ENCODE measurements at places on chromosomes 2 and 18. TPM values are rescaled to one million over a fixed set of nuclear protein-coding genes. Genes with fewer than 3 reads are reported as not detected.

Gene CRYGD
- total RNA-seq = not detected

Gene CTDSP1
- total RNA-seq = 42.8 TPM

Gene CXCR1
- not detected for total RNA-seq

Gene GPAT2
- total RNA-seq = 9.3 TPM

Gene KCNG2
- not detected for total RNA-seq

Gene SULT1C4
- total RNA-seq = not detected

Gene SGPP2
- total RNA-seq = 7.2 TPM

Gene EFHD1
- total RNA-seq = 0.69 TPM

Gene OR6B2
- not detected for total RNA-seq

Gene FOSL2
- 98.6 TPM for total RNA-seq

Gene TUBA4B
- not detected for total RNA-seq

Gene HMSD
- total RNA-seq = 6.8 TPM

Gene SYT4
- total RNA-seq = not detected

DNA sequence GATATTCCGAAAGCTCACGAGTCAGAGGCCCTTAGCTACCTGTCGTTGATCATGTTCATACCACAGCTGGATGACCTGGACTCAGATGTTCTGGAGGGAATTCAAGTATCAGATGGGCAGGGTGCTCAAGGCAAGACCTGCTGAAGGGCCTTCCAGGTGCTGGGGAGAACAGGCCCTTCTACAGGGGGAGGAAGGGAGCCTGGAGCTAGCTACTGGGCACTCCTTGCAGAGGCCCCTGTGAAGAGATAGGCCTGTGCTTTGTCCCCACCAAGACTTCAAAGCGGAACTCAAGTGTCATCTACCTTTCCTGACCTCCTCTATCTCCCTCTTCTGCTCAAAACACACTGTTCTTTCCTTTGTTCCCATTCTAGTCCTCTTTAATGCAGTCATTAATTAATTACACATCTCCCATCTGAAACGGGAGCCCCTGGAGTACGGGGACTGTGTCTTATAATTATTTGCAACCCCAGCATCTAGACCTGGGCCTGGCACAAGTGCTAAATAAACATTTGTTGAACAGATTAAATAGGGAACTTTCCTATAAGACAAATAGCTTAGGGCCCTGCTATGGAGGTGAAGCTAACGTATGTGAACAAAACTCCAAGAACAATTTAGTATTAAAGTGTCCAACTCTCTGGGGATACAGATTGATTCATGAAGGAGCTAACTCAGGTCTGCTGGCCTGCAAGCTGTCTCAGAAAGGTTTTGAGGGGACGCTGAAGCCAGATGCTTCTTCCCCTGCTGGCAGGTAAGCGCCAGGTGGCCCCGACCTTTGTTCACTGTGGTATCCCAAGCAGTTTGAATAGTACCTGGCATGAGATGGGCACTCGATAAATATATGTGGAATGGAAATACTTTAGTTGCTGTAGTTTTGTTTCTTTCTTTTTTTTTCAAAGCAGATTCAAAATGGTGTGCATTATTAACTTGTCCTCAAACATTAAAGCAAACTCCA lies 22.0 kb downstream of the RHOB start:
- DNase-seq = no peak

DNA sequence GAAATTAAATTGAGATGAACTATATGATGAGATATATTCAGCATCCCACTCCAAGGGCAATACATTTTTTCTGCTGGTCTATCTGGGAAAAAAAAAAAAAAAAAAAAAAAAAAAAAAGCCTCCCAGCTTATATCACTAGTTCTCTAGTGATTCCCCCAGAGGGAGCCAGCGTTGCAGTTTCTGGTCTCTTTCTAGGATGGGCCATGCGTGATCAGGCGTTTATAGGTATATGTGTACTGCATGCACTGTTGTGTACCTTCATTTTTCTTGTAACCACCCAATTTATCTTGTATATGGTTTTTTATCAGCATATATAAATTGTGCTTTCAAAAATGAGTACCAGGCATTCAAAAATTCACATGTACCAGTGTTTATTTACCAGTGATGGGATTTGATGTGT lies 35.1 kb downstream of the DCDC2C start:
- DNase-seq = no peak

GRCh38 chr18:75159646-75160356 lies 49.1 kb downstream of the PTGR3 start:
- no peak for DNase-seq

- DNase-seq = no peak
Measured at GRCh38 chr18:55844382-55844781, 256.4 kb upstream of the TCF4 start.

DNA sequence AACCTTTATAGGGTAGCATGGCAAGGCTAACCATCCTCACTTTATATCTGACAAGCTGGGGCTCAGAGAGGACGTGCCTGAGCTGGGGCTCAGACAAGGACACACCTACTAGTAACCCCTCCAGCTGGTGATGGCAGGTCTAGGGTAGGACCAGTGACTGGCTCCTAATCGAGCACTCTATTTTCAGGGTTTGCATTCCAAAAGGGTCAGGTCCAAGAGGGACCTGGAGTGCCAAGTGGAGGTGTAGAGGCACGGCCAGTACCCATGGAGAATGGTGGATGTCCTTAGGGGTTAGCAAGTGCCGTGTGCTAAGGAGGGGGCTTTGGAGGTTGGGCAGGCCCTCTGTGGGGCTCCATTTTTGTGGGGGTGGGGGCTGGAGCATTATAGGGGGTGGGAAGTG lies 1.2 kb upstream of the DES start:
- no peak for DNase-seq

DNA sequence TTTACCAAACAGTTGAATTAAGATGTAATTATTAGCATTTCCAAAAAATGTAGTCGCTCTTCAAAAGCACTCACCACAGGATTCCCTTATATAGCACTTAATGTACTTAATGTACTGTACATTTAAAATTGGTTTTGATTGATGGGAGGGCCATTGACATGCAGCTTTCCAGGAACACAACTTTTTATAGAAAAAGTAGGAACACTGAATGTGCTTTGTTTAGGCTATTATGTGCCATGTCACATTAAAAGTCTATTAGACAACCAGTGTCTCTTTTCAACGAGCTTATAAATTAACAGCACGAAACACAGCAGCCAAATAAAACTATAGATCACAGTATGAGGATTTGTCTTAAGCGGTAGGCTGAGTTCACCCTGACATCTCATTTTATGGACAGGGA lies 301.1 kb downstream of the PRKCE start:
- no peak for DNase-seq

- DNase-seq = no peak
Measured at GRCh38 chr18:55839343-55839742, 251.4 kb upstream of the TCF4 start.

GRCh38 chr2:196206804-196207203 lies 35.4 kb upstream of the STK17B start:
- DNase-seq = no peak

- no peak for DNase-seq
Measured at GRCh38 chr18:47775961-47776360, 154.5 kb downstream of the SMAD2 start.

- peak; percentile 45 for DNase-seq
Measured at GRCh38 chr2:72887740-72888437, 681 bp downstream of the SPR start.

GRCh38 chr2:183371545-183371944 lies 247.3 kb downstream of the NUP35 start:
- DNase-seq = no peak

GRCh38 chr2:73267008-73267407 lies 17.3 kb downstream of the FBXO41 start:
- DNase-seq = no peak

DNA sequence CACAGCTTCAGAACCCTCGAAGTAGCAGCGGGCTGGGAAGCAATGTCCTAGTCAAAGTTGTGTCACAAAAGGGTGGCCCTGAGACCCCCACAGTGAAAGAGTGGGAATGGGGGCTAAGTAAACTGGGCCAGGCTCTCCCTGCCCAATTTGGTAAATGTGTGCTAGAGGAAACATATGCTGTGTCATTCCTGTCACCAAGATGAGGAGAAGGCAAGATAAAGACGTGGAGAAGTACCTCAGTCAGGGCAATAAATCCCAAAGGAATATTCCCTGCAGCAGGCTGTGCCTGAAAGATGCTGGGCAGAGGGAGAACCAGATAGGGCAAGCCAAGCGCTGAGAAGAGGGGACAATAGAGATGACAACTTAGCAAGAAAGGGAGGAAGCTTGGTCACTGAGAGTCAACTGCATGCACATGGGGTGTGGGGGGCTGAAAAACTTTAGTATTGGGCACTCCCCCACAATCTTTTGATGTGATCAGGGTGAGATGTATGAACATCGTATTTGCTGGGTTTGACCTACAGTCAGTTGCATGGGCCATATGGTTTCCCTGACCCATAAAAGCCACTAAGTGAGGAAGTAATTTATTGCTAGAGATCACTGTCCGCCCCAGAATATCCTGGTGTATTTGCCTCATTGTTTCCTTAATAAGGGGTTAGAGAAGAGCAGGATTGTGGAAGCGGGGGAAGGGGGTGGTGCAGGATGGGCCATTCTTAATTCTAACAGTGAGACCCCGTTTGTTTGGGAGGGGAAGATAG lies 49.9 kb upstream of the CXCR4 start:
- DNase-seq = no peak

- peak; percentile 23 for DNase-seq
Measured at GRCh38 chr2:111117598-111118480, 2.9 kb upstream of the BCL2L11 start.

DNA sequence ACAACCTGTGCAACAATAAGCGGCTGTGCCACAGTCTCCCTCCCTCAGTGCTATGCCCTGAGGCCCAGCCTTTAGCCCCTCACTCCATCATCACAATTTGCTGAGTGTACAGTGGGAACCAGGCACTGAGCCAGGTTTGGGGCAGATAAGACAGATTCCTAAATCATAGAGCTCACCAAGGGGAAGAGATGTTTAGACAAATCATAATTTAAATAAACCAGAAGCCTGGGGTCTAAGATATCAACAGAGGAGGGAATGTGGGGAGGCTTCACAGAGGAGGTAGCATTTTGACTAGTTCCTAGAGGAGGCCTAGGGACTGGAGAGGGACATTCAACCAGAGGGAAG lies 139.3 kb upstream of the EPAS1 start:
- no peak for DNase-seq

- DNase-seq = no peak
Measured at GRCh38 chr18:59700535-59700967, 3.3 kb upstream of the CCBE1 start.

DNA sequence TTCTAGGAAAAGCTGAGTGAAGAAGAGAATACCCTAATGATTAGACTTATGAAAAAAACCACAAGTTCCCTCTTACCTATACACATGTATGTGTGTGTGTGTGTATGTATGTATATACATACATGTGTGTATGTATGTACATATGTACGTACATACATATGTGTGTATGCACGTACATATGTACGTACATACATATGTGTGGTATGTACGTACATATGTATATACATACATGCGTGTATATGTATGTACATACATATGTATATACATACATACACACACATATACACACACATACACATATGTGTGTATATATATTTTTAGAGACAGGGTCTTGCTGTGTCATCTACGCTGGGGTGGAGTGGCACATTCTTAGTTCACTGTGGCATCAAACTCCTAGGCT lies 53.6 kb downstream of the PRELID3A start:
- no peak for DNase-seq

GRCh38 chr2:145644820-145645302 lies 1124.9 kb upstream of the ZEB2 start:
- DNase-seq = no peak

DNA sequence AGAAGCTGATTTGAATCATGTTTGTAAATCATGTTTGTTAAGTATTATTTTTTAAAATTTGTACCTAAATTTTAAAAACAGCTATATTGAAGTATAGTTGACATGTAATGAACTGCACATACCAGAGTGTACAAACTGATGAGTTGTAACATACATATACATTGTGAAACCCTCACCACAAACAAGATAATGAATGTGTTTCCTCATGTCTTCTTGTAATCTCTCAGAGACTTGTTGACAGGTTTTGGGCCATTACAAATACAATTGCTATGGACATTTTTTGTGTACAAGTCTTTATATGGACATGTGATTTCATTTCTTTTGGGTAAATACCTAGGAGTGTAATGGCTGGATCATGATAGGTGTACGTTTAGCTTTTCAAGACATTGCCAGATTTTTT lies 21.5 kb downstream of the WDR43 start:
- DNase-seq = no peak

DNA sequence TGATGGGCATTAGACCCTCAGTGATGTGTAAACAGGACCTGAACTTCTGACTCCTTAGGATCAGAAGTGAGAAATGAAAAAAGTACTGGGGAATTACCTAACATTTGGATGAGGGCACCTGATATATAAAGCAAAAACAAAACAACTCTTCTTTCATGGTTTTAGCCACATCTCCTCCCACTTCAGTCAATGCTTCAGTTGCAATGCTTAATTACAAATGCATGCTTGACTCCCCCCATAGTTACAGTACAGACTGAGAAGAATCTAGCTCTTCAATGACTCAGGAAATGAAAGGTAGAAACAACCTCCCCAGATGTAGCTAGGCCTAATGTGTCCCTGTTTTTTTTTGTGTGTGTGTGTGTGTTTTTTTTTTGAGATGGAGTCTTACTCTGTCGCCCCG lies 276.8 kb upstream of the POU3F3 start:
- no peak for DNase-seq

DNA sequence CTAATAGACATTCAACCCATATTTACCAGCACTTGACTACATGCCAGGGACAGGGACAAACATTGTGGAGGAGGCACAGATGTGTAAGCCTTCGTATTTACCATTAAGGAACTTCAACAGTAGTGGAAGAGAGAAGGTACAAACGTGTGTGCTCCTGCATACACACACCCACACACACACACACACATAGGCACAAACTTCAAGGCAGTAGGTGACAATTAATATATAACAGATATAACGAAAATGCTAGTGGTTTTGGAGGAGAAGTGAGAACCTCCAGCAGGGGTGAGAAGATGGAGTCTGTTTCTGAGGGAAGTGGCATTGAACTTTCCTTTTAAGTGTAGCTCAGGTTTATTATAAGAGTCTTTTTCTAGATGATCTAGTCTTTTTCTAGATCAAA lies 231.1 kb downstream of the SETBP1 start:
- DNase-seq = no peak

GRCh38 chr18:48715711-48716361 lies 177.0 kb downstream of the CTIF start:
- no peak for DNase-seq

- no peak for DNase-seq
Measured at GRCh38 chr18:62660691-62661090, 54.6 kb upstream of the PHLPP1 start.

- no peak for DNase-seq
Measured at GRCh38 chr2:227788561-227789018, 25.1 kb upstream of the CCL20 start.

DNA sequence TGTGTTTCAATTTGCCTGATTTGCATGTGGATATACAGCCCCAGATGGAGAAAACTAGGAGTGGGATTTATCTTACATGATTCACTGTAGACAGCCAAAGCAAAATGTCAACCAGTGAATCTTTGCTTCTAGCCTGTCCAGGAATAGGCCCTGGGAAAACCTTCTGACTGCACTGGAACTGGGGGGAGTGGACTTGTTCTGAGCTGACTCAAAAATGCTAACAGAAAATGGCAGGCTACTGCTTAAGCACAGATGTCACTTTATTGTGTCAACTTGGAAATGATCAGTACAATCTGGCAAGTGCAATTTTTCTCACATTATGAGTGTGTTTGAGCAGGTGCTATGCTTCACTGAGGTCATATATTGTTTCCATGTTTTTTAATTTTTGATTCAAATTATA lies 593.7 kb downstream of the NRXN1 start:
- DNase-seq = no peak

All from activated T-cell treated with anti-CD3 and anti-CD28 coated beads, Interleukin-2, amount 50 U/mL, for 4 hours (primary cell).